Activated naive CD8-positive, alpha-beta T cell treated with anti-CD3 and anti-CD28 coated beads, Interleukin-2, amount 10 ng/mL, durations not matched to agents 7 days and 5 days (primary cell): ENCODE measurements at places on chromosomes 1 and 21. TPM values are rescaled to one million over a fixed set of nuclear protein-coding genes. Genes with fewer than 3 reads are reported as not detected.
A peak's percentile ranks its signal among the peaks of the same experiment; 100 is the strongest.

The PPFIA4 gene
- total RNA-seq = 56.0 TPM

GRCh38 chr1:230188826-230189225 is 121.8 kb downstream of the GALNT2 start:
- no peaks in the 10 kb centered on the region for H3K27me3 ChIP-seq
- H3K27ac ChIP-seq = no peak overlapping the region
- H3K4me1 ChIP-seq = peaks cover 30% of the 10 kb centered on the region
- peaks cover 19% of the 10 kb centered on the region for H3K36me3 ChIP-seq

DNA sequence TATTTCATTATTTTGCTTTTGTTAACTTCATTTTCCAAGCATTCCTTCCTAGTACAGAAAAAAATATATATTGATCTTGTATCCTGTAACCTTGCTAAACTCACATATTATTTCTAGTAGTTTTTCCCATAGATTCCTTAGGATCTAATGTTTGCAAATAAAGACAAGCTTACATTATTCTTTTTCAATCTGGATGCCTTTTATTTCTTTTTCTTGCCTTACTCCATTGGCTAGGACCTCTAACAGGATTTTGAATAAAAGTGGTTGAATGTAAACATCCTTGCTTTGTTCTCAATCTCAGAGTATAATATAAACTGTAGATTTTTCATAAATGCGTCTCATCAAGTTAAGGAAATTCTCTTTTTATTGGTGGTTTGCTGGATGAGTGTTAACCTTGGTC is 74.5 kb upstream of the GUCA2A start:
- DNase-seq = no peak
- H3K27ac ChIP-seq = no peak overlapping the region
- H3K4me1 ChIP-seq = peaks cover 18% of the 10 kb centered on the region
- H3K36me3 ChIP-seq = peaks cover 75% of the 10 kb centered on the region
- no peak overlapping the region for H3K4me3 ChIP-seq

The HLX gene
- 0.28 TPM for total RNA-seq

DNA sequence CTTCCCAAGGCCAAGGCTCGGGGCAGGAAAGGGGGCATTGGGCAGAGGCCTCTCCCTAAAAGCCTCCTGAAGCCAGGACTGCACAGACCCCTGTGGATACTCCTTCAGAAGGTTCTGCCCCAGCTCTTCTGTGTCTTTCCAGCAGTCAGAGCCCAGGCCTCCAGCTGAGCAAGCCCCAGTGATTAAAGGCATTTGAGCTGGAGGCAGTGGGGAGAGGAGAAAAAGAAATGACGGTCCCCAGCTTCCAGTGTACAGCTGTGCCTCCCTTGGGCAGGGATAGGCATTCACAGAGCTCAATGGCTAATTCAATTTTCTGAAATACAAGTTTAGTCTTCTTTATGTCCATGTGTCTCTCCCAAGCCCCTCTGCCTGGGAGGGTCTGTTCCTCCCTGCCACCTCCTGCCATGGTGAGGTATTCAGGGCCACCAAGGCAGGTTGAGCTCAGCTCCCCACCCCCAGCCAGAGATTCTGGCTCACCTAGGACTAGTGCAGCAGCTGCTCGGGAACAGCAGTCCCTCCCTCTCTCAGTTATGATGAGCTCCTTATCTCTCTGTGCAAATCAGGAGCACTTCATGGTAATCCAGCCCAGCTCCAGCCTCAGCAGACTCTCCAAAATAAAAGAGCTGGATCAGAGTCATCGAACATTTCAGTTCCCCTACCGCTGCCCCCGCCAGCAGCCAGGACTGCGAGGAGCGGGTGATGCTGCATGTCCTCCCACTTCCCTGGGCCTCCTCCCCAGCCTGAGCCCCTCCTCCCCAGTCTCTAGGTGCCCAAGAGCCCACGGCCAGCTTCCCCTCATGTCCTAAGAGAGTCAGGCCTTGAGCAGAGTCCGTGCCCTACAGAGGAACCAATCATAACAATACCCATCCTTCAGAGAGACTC is 208.4 kb upstream of the ZC3H12A start:
- H3K4me1 ChIP-seq = no peaks in the 10 kb centered on the region
- H3K36me3 ChIP-seq = no peaks in the 10 kb centered on the region
- H3K27ac ChIP-seq = no peak overlapping the region
- no peak for DNase-seq
- peaks cover 2% of the 10 kb centered on the region for H3K27me3 ChIP-seq

The BTG2 gene
- total RNA-seq = 90.3 TPM

The ADAMTS4 gene
- 3.5 TPM for total RNA-seq

GRCh38 chr1:35452106-35452774 is 105.0 kb downstream of the KIAA0319L start:
- no peak overlapping the region for H3K4me3 ChIP-seq
- no peaks in the 10 kb centered on the region for H3K27me3 ChIP-seq
- H3K36me3 ChIP-seq = peaks cover 2% of the 10 kb centered on the region
- no peak for DNase-seq
- no peak overlapping the region for H3K27ac ChIP-seq
- H3K4me1 ChIP-seq = peaks cover 11% of the 10 kb centered on the region

GRCh38 chr1:98044766-98045165 is 123.9 kb upstream of the DPYD start:
- no peaks in the 10 kb centered on the region for H3K36me3 ChIP-seq
- H3K4me1 ChIP-seq = peaks cover 26% of the 10 kb centered on the region
- peak; percentile 25 for DNase-seq
- no peak overlapping the region for H3K27ac ChIP-seq
- H3K4me3 ChIP-seq = peak overlapping the region; percentile 74

DNA sequence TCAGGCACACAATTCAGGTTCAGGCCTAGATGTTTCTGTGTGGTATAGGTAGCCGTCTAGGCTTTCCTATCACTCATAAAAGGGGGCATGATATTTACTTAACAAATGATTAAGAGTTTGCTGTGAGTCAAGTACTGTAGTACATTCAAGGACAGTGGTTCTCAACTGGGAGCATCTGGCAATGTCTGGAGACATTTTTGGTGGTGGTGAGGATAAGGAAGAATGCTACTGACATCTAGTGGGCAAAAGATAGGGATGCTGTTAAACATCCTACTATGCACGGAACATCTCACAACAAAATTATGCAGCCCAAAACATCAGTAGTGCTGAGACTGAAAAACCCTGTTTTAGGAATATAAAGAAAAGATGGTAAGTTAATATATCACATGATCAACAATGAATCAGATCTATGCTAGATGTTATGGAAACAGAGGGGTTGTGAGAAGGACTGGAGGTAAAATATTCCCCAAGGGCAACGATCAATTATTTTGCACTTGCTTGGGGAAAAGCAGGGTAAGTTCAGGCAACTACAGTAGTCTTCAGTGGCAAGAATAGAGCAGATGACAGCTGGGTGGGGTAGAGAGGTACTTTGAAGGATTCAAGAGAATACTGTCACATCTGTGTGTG is 4.9 kb downstream of the DNTTIP2 start:
- peaks cover 41% of the 10 kb centered on the region for H3K36me3 ChIP-seq
- no peak for DNase-seq
- no peak overlapping the region for H3K4me3 ChIP-seq
- no peak overlapping the region for H3K27ac ChIP-seq

- no peak overlapping the region for H3K27ac ChIP-seq
- no peaks in the 10 kb centered on the region for H3K4me1 ChIP-seq
- H3K4me3 ChIP-seq = no peak overlapping the region
- H3K27me3 ChIP-seq = no peaks in the 10 kb centered on the region
- peaks cover 2% of the 10 kb centered on the region for H3K36me3 ChIP-seq
Observed at GRCh38 chr1:42831273-42831672, 14.1 kb upstream of the SVBP start.

DNA sequence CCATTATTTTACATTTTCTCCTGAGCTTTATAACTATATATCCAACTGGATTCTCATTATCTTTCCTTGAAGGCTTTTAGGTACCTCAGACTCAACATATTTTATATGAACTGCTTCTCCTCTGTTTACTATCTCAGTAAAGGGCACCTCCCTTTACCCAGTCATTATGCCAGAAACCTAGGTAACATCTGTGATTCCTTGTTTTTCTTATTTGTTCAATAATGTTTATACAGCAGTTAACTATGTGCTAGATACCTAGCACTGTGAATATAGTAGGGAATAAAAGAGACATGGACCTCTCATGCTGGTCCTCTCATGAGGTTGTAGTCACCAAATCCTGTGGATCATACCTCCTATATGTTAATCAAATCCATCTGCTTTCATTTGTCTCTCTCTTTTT is 25.6 kb downstream of the PPP1R12B start:
- no peak overlapping the region for H3K27ac ChIP-seq
- H3K4me3 ChIP-seq = no peak overlapping the region
- peaks cover 6% of the 10 kb centered on the region for H3K36me3 ChIP-seq
- peaks cover 4% of the 10 kb centered on the region for H3K4me1 ChIP-seq

DNA sequence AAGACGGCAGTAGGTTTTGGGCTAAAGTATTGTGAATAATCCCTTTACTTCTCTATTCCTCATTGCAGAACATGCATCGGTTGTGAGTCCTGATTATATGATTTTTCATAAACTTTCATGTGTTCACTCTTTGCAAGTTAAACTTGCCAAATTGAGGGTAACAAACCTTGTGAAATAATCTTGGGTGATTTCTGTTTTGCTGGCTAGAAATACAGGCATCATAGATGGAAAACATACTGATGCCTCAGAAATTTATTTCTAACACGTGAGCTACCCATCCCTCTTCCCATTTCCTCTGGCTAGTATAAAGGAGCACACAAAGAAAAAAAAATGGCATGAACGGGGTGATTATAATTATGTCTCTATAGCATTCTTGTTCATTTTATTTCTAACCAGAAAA is 39.6 kb downstream of the RGS5 start:
- no peaks in the 10 kb centered on the region for H3K36me3 ChIP-seq
- H3K4me3 ChIP-seq = no peak overlapping the region

The SLFNL1 gene
- total RNA-seq = 0.55 TPM

DNA sequence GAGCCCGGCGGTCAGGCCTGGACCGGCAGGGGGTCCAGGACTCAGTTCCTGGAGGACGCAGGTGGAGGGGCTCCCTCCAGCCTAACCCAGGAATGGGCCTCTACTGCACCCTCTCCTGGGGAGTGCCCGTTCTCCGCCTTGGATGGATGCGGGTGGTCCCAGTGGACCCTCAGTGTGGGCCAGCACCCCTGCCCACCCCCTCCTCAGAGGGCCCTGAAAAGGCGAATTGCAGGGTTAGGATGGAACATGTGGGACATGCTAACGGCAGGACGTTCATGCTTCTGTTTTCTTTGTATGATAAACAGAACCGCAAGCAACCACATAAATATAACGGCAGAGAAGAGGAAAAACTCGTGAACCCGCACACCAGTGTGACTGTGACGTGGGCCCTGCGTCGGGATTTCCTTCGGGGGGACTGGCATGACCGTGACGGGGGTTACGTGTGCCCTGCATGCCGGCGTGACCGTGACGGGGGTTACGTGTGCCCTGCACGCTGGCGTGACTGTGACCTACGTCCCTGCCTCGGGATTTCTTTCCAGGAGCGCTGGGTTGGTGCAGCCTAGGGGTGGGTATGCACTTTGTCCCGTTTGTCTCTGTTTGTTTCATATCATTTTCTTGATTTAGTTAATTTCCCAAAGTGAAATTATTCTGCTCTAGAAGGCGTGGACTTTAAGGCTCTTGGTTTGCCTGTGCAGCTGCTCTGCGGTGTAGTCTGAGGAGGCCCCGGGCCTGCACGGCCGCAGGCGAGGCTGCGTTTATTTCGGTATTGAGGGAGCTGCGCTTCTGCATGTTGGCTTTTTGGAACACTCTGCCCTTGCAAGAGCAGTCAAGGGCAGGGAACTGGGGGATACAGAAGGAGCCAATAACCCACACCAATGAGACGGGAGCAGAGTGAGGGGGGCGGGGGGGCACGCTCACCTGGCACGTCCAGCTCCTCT is 3.1 kb downstream of the FTCD start:
- no peaks in the 10 kb centered on the region for H3K27me3 ChIP-seq
- no peak overlapping the region for H3K4me3 ChIP-seq
- H3K27ac ChIP-seq = no peak overlapping the region
- DNase-seq = no peak

GRCh38 chr1:158126425-158126824 is 54.3 kb upstream of the CD1D start:
- no peaks in the 10 kb centered on the region for H3K36me3 ChIP-seq
- H3K4me3 ChIP-seq = no peak overlapping the region
- H3K4me1 ChIP-seq = peaks cover 4% of the 10 kb centered on the region
- no peak for DNase-seq
- no peak overlapping the region for H3K27ac ChIP-seq

The ITLN2 gene
- total RNA-seq = not detected

The YBEY gene
- 10.7 TPM for total RNA-seq

DNA sequence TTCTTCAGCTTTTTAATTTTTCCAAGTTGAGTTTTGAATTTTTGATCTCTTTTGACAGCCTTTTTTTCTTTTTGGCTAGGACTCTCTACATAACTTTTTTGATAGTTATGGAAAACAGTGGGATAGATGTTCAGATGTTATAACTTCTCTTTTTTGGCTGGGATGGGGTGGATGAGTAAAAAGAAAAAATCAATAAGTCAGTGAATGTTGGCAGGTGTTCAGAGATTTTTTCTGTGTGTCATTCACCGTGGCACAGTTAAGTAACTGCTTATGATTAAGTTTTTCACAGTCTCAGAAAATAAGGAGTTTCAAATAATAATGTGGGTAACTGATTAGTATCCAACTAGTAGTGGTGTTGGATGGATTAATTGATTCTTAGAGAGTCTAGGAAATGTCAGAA is 24.0 kb downstream of the HS2ST1 start:
- DNase-seq = no peak
- H3K36me3 ChIP-seq = peaks cover 1% of the 10 kb centered on the region
- H3K4me3 ChIP-seq = no peak overlapping the region
- no peak overlapping the region for H3K27ac ChIP-seq
- no peaks in the 10 kb centered on the region for H3K27me3 ChIP-seq

GRCh38 chr1:185681034-185681633 is 53.1 kb upstream of the HMCN1 start:
- no peaks in the 10 kb centered on the region for H3K36me3 ChIP-seq
- no peak overlapping the region for H3K4me3 ChIP-seq
- H3K27ac ChIP-seq = no peak overlapping the region
- no peaks in the 10 kb centered on the region for H3K27me3 ChIP-seq
- peaks cover 19% of the 10 kb centered on the region for H3K4me1 ChIP-seq

DNA sequence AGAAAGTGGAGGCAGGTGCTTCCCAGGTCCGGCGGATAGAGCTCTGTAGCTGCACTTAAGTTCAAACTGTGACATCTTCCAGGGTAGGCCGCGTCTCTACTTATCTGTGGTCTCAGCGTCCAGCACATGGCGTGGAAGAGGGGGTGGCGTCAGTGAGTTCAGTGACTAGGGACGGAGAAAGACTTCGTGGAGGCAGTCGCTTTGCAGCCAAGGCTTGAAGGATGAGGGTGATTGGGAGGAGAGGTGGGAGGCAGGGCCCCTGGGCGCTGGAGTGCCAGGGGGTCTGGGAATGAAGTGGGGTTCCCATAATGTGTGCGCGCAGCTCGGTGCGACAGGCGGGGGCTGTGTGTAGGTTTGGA is 444 bp upstream of the AGO1 start:
- DNase-seq = no peak
- no peak overlapping the region for H3K27ac ChIP-seq
- H3K27me3 ChIP-seq = peaks cover 4% of the 10 kb centered on the region
- H3K4me3 ChIP-seq = peak overlapping the region; percentile 94
- H3K36me3 ChIP-seq = no peaks in the 10 kb centered on the region
